SIG-M5 (cell line): ENCODE measurements at places on chromosomes 3 and 15.

- DNase-seq, result no peak
These were observed 28.1 kb downstream of the ATOSA start for GRCh38 chr15:52651114-52651513.

- no peak for DNase-seq
These were observed 17.1 kb upstream of the GCNT3 start for GRCh38 chr15:59594493-59594942.

DNA sequence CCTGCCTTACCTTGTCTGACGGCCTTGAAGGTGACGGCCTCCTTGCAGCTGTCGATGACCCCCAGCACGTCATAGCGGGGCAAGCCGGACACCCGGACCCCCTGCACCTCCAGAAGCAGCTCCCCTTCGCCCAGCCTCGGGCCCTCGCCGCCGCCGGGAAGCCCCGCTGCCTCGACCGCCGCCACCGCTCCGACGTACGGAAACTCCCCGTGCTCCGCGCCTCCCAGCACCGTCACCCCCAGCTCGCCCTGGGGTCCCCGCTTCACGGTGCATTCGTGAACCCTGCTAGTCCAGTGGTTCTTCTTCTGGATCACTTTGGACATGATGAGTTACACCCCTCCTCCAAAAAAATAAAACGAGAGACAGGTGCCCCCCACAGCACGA, 740 bp downstream of the MAGI1 start:
- no peak for DNase-seq

GRCh38 chr15:80778621-80778963, 578 bp upstream of the CEMIP start:
- DNase-seq, result no peak

- peak; percentile 67 for DNase-seq
These were observed 22.7 kb downstream of the ABHD6 start for GRCh38 chr3:58260261-58260731.

- no peak for DNase-seq
These were observed 19.6 kb downstream of the HSPBAP1 start for GRCh38 chr3:122773944-122774509.

DNA sequence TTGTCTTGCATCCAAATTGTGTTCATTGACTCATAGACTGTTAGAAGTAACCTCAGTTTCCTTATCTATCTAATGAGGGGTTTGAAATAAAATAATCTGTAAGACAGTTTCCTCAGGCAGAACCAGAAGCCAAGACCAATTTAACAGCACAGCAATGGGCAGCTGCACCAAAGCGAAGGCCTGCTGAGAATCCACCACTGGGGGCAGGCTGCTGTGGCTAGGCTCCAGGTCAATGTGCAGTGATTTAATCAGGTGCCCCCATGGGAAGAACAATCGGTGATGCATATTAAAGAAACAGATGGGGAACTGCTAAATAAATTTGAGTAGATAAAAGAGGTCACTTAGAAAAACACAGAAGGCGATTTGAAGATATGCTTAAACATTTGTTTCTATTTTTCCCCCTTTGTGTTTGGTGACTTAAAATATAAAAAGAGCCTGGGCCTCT, 28.0 kb upstream of the TMOD3 start:
- DNase-seq, result no peak
